ENCODE measurements at places on chromosomes 1 and 21.

- no peak for DNase-seq
Observed at GRCh38 chr1:55839626-55840025, 624.5 kb upstream of the USP24 start.

- DNase-seq, result no peak
Observed at GRCh38 chr1:9115351-9116205, 13.3 kb downstream of the GPR157 start.

DNA sequence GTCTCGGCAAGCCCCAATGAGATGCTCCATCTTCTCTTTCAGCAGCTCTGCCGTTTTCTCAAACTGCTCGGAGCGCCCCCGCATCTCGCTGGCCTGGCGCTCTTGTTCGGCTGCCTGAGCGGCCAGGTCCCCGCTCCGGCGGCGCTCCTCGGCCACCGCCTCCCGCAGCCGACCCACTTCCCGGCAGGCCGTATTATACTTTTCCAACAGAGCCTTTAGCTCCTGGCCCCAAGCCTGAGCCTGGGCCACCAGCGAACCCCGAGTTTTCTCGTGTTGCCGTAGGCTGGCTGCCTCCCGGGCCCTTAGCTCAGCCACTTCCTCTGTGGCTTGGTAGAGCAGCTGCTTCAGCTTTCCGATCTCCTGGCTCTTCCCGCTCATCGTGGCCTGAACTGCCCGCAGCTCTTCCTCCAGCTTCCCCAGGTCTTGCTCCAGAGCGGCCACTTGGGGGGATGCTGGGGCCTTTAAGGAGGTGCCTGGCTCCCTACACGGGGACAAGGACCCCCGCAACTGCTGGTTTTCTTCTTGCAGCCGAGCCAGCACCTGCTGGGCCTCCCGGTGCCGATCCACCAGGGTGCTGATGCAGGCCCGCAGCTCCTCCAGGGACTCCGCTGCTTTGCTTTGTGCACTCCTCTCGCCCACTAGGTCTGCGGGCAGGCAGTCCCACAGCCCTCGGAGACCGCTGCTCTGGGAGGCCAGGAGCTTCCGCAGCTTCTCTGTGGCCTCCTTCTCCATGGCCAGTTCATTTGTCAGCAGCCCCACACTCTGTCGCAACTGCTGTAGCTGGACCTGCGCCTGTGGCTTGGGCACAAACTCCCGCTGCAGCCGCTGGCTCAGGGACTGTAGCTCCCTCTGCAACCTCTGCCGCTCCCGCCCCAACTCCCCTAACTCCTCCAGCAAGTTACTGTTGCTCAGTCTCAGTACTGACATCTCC is 13.4 kb upstream of the PIAS3 start:
- DNase-seq, result no peak

- no peak for DNase-seq
Observed at GRCh38 chr1:197781968-197782721, 6.9 kb upstream of the DENND1B start.

DNA sequence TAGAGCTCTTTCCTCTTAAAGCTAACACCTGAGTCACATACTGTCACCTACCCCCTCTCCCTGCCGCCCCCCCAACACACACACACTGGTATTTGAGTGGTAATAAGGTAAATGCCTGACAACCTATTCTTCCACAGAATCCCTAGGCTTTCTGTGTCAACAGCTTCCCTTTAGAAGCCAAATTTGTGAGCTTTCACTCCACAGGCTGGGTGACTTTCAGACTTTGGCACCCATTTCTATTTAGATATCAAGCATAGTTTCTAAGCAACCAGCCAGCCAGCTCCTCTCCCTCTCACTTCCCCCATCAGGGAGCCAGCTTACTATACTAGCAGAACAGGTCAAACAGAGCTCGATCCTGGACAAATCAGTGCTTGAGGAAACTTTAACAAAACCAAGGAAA is 3.2 kb upstream of the C1orf74 start:
- DNase-seq, result no peak

DNA sequence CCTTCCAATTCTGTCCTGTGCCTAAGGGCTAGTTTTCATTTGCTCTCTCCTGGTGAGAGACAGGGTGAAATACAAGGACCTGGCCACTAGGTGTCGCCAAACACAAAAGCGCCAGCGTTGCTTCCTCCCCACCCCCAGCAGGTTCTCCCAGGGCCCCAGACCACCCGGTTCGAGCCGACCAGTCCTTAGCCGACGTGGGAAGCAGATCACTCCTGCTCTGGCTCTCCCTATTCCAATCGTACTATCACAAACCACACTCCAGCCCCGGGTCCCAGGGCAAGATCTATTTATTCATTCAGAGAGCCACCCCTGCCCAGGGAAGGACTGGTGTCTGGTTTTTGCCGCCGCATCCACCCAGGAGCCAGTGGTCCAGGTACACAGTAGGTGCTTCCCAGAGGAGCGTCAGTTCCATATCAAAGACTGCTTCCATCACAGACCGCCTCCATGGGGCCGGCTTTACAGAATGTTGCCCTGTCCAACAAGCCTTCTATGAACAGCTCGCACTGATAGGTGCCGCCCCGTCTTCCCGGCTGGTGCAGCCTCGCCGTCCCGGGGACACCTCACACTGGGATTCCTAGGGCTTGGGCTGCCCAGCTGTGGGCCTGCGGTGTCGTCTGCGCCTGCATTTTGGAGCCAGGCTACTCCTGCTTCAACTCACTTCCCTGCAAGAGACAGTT is 35.0 kb downstream of the CTNNBIP1 start:
- DNase-seq, result peak; percentile 57

DNA sequence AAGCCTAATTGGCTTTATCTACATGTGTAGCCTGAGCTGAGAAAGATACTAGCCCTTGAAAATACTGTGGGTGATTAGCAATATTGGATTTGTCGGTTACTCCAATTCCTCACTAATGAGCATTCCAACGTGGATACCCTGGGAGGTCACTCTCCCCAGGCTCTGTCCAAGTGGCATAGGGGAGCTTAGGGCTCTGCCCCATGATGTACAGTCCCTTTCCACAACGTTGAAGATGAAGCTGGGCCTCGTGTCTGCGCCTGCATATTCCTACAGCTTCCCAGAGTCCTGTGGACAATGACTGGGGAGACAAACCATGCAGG is 2.6 kb downstream of the RCC1 start:
- DNase-seq, result no peak

DNA sequence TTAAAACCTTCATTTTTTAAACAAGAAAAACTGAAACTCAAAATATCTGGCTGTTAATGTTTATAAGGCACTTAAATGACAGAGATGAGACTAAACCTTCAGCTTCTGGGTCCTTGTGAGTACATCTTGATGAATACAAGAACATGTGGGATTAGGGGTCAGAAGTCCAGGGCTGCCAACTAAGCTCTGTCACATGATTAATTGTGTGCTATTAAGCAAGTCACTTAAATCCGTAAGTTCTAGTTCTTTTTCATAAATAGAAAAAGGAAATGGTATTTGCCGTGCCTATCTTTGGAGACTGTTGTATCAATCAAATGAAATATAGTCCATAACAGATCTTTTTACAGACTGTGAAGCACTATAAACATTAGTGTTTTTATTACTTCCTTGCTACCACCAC is 43.2 kb upstream of the KCTD3 start:
- no peak for DNase-seq

- no peak for DNase-seq
Observed at GRCh38 chr1:160409486-160409885, 9.1 kb downstream of the VANGL2 start.

DNA sequence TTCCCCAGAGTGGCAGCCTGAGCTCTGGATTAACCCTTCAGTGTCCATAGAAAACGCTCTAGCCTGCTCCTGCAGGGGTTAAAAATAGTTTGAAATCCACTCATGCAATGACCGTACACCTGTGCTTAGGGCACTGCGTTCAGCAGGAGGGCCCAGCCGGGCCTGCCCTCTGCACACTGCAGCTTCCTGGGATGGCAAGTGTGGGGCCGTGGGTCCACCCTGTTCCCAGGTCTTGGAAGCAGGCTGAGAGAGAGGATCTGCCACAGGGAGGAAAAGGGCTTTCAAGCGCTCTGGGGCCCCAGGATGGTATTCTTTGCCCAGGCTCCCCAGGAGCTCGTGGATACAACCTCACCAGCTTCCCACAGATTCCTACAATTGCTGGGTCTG is 1.5 kb upstream of the S100B start:
- DNase-seq, result no peak

DNA sequence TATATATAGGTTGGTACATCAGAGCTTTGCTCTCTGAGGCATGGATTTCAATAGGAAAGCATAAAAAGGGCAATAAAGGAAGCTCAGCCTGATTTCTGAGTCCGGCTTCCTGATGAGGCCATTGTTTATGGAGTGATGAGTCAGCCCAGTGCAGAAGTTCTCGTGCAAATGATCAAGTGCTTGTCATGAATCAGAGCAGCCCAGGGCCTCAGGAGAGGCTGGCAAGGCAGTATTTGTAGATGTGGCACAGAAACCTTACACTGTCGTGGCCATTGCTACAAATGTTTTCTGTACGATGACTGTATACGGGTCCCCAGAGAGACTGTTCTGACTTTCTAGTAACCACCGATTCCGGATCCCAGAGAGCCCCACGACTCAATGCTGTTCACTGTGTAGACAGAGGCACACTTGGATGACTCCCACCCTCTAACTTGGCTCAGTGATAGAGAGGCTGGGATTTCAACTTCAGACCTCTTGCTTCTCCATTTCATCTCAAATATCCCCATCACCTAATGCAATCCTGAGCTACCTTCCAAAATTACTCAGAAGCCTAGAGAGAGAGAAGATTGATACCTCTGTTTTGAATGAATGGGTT is 26.8 kb downstream of the UMODL1 start:
- no peak for DNase-seq

DNA sequence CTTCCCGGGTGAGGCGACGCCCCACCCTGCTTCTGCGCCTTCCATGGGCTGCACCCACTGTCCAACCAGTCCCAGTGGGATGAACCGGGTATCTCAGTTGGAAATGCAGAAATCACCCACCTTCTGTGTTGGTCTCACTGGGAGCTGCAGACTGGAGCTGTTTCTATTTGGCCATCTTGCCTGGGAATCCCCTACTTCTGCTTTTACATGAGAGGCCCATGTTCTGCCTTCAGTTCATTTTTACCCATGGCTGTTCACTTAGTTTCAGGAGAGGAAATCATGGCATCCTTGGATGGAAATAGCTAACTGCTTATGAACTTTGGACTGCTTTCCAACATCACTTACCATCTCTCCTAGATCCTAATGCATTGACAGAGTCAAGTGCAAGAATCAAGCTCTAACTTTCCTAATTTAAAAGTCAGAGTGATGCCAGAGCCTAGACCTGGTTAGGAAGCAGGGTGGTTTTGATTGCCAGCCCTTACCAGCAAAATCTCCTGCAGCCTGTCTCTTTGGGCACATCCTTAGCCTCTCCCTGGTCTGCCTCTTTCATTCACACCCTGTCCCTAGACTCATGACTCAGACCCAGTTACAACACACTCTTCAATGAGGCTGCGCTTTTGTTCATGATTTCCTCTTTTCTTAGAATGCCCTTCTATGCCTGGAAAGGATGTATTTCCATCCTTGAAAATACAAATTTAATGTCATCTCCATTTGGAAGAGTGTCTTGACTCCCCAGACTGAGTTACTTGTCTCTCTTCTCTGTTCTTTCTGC is 137.2 kb downstream of the KCTD3 start:
- DNase-seq, result no peak

DNA sequence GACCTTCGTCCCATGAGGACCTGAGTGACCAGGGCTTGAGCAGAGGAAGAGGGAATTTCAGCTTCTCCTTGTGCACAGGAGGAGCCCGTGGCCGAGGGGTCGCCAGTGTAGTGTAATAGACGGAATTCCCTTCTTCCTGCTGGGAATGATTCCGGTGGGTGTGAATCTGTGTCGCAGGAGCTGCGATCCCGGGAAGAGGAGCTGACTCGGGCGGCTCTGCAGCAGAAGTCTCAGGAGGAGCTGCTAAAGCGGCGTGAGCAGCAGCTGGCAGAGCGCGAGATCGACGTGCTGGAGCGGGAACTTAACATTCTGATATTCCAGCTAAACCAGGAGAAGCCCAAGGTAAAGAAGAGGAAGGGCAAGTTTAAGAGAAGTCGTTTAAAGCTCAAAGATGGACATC is 34.4 kb downstream of the MAP3K21 start:
- no peak for DNase-seq

GRCh38 chr21:25562660-25563059 is 44.6 kb downstream of the MRPL39 start:
- no peak for DNase-seq

DNA sequence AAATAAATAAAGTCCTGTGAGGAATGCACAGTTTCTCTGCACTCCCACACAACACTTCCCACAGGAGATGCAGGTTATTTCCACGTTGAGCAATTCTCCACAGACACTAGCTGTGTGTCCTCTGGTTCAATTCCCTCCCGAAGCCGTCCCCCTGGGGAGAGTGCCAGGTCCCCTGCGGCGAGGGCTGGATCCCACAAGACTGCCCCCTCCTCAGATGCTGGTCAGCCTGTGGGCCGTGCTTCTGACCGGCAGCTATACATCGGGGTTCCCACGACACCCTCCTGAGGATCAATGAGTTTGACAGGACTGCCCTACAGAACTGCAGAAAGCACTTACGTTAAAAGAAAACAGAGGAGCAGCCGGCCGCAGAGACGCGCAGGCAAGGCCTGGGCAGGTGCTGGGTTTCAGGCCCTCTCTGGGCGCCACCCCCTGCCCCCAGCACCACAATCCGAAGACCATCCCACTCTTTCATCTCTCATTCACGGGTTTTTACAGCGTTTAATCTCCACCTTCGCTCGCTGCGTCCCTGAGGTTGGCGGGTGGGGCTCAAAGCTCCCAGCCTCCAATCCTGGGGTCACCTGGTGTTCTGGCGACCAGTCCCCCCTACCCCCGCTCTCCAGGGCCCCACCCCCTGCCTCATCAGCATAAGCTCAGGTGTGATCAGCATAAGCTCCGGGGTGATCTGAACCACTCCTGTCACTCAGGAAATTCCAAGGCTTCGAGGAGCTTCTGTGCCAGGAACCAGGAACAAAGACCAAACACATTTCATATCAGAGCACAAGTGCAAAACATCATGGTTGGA is 9.3 kb downstream of the SLC35E2B start:
- no peak for DNase-seq

- DNase-seq, result no peak
Observed at GRCh38 chr1:211566431-211567025, 12.4 kb downstream of the SLC30A1 start.

- DNase-seq, result no peak
Observed at GRCh38 chr1:214493126-214493796, 58.1 kb downstream of the PTPN14 start.

DNA sequence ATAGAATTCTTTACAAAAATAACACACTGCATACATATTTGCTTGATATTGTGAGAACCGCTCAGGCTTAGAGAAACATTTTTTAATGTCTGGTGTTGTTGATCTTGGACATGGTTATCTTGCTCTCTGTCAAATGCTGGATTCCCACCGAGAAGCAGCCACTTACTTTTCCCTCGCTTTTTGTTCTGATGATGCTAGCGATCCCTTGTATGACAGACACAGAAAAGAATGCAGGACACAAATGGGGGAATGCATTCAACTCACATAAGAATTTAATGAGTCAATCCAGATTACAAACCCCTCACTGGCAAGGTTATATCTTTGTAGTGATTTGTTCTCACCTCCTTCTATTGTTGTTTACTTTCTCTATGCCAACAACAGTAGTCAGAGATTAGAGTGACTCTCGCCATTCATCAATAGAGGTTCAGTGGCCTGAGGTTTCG is 76.8 kb upstream of the AKT3 start:
- DNase-seq, result no peak
